ENCODE measurements at places on chromosomes 3 and 15. TPM values are rescaled to one million over a fixed set of nuclear protein-coding genes. Genes with fewer than 3 reads are reported as not detected.

The ANKRD63 gene
- 0.26 TPM for total RNA-seq

The SLC2A2 gene
- not detected for total RNA-seq

The NRG4 gene
- total RNA-seq: not detected

The NTRK3 gene
- not detected for total RNA-seq

The MOBP gene
- total RNA-seq: not detected

The UCN2 gene
- not detected for total RNA-seq
